ENCODE measurements at places on chromosomes 4 and X.
A peak's percentile ranks its signal among the peaks of the same experiment; 100 is the strongest.

DNA sequence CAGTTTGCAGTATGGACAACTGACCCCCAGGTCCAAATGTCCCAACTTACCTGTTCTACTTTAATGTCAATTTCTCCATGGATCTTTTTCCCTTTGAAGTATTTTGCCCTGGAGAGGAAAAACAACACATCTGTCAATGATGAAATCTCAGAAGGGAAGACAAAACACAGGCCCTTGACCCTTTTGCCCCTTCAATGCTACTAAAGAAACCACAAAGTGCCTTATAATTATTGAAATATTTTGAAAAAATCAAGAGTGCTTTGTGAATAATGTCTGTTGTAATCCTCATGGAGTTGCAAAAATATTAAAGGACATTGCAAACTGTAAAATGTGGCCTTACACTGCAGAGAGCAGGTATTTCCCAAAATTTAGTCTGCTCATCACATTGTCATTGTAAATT lies 12.6 kb downstream of the SYN1 start:
- DNase-seq = no peak

DNA sequence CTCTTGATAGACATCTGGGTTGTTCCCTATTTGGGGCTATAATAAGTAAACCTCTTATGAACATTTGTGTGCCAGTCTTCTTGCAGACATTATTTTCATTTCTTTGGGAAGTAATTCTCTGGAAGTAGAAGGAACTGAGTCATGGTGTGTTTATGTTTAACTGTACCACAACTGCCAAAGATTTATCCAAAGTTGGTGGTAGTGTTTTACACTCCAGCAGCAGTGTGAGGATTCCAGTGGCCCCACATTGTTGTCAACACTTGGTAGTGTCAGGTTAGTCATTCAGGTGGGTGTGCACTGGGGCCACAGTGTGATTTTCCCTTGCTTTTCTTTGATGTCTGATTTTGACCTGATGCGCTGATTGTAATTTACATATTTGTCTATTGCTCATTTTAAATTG lies 5.0 kb upstream of the UVSSA start:
- no peak for DNase-seq

GRCh38 chrX:133796282-133796681 lies 189.1 kb downstream of the GPC3 start:
- DNase-seq = no peak

- no peak for DNase-seq
Observed at GRCh38 chrX:136691028-136691809, 43.3 kb downstream of the CD40LG start.

- no peak for DNase-seq
Observed at GRCh38 chr4:81724925-81725329, 253.2 kb upstream of the RASGEF1B start.

- no peak for DNase-seq
Observed at GRCh38 chrX:20718592-20719380, 452.1 kb upstream of the RPS6KA3 start.

GRCh38 chrX:11899091-11899490 lies 141.1 kb downstream of the MSL3 start:
- DNase-seq = no peak

- DNase-seq = no peak
Observed at GRCh38 chr4:26912810-26913209, 52.2 kb downstream of the STIM2 start.

DNA sequence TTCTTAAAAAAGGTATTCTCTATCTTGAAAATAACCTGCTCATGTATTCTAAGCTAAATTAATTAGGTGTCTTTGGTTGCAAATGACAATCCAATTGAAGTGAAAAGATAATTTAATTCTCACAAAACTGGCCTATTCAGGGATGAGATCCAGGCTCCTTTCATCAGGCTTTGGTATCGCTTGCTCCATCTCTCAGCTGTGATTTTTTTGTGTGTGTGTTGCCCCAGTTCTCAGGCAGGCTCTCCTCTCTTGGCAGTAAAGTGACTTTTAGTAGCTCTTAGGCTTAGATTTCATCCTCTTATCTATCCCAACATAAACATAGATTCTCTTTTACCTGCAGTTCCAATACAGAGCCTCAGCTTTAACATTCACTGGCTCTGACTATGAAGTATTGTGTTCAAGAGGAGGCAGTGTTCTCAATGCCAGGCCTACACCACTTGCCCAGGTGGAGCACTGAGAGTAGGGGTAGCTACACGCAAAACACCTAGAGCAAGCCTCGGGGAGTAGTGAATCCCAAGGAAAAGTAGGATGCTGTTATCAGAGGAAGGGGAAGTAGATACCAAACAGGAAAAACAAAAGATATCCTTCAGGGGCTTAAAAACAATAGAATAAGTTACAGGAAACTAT lies 392.4 kb upstream of the ATOH1 start:
- DNase-seq = no peak

GRCh38 chr4:153146031-153146430 lies 58.2 kb upstream of the TRIM2 start:
- no peak for DNase-seq

DNA sequence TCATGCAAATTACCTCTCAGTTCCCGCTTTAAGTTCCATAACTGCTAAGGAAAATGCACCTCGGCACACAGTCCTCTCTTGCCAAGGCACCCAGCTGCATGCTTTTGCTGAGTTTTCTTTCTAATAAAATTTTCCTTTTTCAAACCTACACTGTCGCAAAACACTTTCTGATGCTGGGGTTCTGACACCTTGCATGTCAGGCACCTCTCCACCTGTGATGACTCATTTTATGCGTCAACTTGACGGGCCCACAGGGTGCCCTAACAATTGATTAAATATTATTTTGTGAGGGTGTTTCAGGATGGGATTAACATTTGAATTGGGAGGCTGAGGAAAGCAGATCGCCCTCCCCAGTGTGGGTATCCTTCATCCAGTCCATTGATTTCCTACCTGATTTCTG lies 291.0 kb upstream of the STS start:
- DNase-seq = no peak

GRCh38 chr4:78749258-78749971 lies 26.7 kb upstream of the BMP2K start:
- DNase-seq = no peak

GRCh38 chr4:88821522-88821921 lies 123.9 kb upstream of the NAP1L5 start:
- no peak for DNase-seq

DNA sequence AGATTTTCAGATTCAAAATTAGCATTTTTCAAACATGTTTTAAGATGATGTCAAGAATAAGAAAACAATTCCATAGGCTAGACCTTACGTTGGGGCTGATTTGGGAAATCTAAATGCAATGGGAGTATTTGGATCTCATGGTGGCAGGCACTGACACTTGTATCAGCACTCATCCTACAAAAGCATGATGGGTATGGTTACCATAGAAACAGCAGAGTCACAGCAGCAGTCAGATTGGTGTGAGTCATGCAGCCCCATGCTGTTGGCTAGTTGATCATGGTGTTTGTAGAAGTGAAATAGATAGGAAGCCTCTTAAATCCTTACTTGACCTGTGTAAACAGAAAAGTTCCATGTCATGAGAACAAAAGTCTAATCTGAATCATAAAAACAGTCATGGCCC lies 1637.3 kb upstream of the PABPC4L start:
- no peak for DNase-seq

DNA sequence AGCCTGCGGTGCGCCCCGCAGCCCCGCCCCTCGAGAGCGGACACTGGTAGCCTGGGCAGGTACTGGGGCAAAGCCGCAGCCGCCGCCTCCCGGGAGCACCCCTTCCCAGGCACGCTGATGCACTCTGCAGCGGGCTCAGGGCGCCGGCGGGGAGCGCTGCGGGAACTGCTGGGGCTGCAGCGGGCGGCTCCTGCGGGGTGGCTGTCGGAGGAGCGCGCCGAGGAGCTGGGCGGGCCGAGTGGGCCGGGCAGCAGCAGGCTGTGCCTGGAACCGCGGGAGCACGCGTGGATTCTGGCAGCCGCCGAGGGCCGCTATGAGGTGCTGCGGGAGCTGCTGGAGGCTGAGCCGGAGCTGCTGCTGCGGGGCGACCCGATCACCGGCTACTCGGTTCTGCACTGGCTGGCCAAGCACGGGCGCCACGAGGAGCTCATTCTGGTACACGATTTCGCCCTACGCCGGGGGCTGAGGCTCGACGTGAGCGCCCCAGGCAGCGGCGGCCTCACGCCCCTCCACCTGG lies 401 bp downstream of the SOWAHD start:
- no peak for DNase-seq

DNA sequence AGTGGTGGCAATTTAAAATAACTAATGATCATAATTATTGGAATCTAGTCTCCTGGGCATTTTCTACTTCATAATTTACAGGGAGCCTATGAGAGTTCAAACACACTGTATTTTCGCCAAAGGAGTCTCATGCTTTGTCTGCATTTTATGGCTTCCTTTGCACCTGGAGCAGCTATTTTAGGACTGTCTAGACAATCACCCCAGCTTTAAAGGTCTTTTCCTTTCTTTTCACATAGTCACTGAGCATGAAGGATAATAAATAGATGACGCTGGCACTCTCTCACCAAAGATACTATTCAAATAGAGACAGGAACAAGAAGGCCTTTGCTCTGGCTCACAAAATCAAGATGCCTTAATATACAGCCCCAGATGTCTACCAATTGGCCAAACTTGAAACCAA lies 43.0 kb downstream of the AMELX start:
- DNase-seq = no peak

DNA sequence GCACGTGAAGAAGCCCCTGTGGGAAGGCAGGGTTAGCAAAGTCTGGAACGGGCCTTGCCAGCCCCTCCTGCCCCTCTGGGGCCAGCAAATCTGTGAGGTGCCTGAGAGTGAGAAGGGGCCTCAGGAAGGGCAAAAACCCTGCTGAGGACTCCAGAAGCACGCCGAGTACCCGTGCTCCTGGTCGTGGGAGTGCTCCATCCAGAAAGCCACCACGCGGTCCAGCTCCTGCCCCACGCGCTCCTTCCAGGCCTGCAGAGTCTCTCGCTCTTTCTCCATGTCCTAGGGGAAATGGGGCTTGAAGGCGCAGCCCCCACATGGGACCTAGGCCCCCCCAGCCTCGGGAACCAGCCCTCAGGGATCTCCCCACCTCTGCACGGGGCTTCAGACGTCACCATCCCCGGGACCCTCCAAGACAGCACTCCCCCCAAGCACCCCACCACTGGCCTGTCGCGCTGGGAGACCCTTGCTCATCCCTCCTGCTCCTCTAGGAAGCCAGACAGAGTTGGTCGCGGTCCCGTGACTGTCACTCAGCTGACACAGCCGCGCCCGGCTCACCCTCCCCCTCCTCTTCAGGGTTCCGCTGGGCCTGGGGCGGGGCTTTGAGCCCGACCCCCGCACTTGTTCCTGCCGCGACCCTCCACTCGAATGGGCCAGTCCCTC lies at the start of gene RENBP:
Gene RENBP (minus strand): TSS at position 504 of the 660 bp plus-strand sequence. CDS start 33 bp downstream, at position 471.
- peak; percentile 55 for DNase-seq

DNA sequence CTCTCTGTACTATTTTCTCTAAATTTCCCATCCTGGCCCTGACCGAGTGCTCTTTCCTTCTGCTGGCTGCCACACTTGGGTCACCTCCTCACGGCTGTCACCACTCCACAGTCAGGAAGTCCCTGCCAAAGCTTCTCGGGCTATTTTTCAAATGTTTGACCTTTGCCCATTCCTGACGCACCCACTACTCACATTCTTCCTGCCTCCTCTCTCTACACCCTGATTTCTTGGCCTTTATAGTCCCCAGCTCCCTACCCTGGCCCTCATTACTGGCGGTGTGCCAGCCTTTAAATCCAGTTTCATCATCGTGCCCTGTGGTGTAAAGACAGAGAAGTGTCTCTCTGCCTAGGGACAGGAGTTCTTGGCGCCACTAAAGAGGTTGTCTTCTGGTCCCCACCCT lies 46.4 kb upstream of the GATB start:
- no peak for DNase-seq

DNA sequence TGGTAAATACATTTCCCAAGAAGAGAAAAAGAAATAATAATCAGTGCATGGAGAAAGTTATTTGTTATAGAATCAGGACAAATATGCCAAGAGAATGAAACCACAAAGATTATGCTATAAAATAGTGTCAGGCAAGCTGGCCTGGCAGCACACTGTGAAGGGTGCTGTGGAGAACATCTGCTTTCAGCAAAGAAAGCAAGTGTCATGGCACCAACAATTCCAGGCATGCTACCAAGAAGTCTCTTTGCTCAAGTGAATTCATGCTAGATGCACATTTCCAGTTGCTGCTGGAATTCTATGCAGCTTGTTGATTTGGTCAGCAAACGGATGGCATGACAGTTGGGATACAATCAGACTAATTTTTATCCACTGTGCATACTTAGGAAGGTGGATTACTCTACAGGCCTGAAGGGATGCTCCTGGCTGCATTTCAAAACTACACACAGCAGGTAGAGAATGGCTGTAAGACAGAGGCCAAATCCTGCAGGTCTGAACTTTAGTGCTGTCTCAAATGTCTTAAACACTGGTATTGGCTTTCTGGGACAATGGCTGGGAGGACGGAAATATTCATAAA lies 154.6 kb upstream of the FAT1 start:
- no peak for DNase-seq

GRCh38 chrX:8955511-8955910 lies 78.4 kb downstream of the FAM9B start:
- no peak for DNase-seq

DNA sequence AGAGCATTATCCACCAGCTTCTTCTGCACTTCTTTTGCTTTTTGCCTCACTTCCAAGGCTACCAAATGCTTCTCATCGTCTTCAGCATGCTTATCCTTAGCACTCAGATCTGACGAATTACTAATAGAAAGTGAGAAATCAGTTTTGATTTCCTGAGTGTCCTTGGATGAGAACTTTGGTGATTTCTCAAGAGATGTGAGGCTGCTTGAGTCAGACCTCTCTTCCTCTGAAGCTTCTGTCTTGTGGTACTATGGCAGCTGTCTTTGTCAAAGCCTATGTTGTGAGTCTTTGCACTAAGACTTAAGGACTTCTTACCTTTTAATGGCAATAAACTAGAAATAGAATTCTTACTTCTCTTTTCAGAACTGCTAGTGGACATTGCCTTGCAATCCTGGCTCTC lies 169.9 kb downstream of the CPE start:
- DNase-seq = no peak

- no peak for DNase-seq
Observed at GRCh38 chr4:76972306-76972705, 22.8 kb downstream of the SEPTIN11 start.

GRCh38 chrX:11952176-11952720 lies 186.0 kb upstream of the FRMPD4 start:
- no peak for DNase-seq

Data from frontal cortex (tissue), 4 donors.